ENCODE measurements at places on chromosomes 7 and 10.

GRCh38 chr10:81871558-81871957, 3.4 kb upstream of the NRG3 start:
- DNase-seq: no peak

DNA sequence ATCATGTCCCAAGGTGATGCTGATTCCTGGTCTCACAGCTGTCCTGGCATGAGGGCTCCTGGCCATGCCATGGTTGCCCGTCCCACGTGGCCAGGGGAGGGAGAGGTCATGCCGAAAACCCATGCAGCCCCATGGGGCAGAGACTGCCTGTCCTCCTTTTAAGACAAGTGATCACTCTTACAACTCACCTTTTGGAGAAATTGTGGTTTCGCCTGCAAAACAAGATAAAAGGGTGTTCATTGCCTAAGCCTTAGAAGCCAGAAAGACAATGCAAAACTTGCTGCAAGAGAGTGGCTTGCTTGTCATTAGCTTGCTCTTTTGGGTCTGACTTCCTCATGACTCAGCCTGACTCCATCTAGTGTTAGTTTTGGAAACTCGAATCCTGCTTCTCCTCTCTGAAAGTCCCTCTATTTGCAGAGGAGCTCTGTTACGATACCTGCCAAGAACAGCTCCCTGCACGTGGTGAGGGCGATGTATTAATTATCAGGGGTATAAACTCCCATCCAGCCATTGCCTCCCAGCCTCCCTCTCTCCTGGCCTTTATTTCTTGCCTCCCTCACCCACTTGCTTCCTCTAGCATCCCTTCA, 26.7 kb downstream of the TMEM273 start:
- no peak for DNase-seq

GRCh38 chr7:10770176-10770575, 203.5 kb upstream of the PHF14 start:
- DNase-seq: no peak

- DNase-seq: no peak
Measured at GRCh38 chr10:132738454-132739224, 47.3 kb downstream of the NKX6-2 start.

- no peak for DNase-seq
Measured at GRCh38 chr10:116162851-116163250, 110.2 kb downstream of the GFRA1 start.

DNA sequence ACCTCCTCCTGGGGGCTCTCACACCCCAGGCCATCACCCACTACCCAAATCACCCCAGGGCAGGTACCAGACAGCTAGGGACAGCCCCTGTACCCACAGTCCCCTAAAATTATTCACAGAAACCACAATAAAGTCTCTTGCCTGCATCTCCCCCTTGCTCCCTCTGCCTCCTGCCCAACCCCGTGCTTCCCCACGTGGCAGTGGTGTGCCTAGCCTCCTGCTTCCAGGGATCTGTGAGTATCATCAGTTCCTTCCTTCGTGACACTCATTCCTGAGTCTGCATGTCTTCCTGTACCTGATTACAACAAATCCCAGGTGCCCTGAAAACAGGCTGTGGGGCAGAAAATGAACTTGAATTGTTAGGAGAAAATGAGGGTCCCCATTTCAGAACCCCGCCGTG, 61.5 kb downstream of the PRKAG2 start:
- no peak for DNase-seq

GRCh38 chr10:77979221-77979620, 50.1 kb downstream of the POLR3A start:
- no peak for DNase-seq

GRCh38 chr10:30870896-30871295, 160.8 kb downstream of the ZNF438 start:
- no peak for DNase-seq

GRCh38 chr7:121485467-121486243, 89.5 kb upstream of the FAM3C start:
- no peak for DNase-seq

DNA sequence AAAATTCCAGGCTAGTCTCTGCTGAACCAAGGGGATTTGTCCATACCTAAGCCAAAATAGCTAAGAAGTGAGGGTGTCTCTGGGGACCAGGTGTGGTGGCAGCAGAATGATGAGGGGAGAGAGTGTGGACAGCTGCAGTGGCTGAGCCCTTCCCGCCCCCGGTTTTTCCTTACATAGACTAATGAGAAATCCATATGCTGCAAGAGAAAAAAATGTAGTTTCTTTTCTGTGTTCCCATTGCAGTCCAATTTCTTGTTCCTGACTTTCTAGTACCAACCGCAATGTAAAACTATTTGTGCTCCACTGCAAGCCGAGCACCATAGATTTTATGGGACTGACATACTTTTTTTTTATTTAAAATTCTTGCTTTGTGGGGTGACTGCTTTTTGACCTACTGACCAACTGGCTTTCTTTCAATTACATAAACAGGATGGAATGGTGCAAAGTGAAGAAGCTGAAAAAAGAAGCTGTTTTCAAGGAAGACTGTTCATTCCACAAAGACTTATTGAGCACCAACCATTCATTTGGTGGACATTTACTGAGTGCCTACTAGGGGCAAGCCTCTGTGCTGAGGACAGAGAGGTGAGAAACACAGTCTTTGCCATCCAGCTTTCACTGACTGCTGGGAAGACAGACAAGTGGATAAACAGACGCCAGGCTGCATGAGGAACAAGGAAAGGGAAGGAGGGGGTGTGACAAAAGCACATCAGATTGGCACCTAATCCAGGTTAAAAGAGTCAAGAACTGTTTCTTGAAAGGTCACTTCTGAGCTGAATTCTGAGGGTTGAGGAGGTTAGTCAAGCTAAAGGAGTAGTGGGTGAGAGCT, 9.8 kb downstream of the CEP41 start:
- no peak for DNase-seq

DNA sequence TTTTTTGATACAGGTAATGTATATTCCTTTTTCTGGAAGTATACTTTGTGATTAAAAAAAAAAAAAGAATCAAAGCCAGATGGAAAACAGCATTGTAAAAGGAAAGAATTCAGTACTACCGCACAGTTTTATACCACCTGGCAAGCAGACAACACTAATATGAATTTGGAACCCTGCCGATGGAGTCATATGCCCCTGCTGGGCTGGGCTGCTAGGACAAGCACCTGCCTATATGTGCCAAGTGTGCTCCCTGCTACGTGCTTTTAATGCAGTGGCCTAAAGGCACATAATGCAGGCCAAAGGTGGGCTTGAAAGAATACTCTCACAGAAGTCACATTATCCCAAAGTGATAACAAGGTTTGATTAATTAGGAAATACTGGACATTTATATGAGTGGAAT, 29.8 kb upstream of the WAC start:
- no peak for DNase-seq

GRCh38 chr7:122302761-122303530, 1.6 kb downstream of the FEZF1 start:
- no peak for DNase-seq

Data from stimulated activated CD4-positive, alpha-beta T cell treated with anti-CD3 and anti-CD28 coated beads, Interleukin-1b, Interleukin-23, amount 100 ng/mL, for 1 hour (primary cell).